Activated CD4-positive, CD25-positive, alpha-beta regulatory T cell treated with anti-CD3 and anti-CD28 coated beads, Interleukin-2, amount 50 U/mL, for 24 hours (primary cell): ENCODE measurements at places on chromosomes 5 and 9.

DNA sequence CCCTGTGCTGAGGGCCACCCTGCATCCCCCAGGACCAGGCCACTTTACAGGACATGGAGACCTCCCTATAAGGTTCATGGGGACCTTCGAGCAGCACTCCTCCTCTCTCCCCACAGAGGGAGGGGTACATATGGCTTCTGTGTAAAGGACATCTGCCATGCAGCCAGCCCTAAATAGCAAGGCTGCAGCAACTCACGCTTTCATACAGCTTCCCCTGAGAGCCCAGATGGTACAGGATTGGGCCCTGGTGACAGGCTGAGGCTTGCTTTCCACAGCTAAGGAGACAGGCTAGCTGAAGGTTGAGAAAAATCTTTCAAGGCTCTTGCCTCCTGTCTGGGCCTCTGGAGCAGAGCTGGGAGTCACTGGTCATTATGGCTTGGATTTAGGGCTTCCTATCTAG, 147.0 kb upstream of the ZNF366 start:
- ATAC-seq: no peak

GRCh38 chr9:89648247-89649000, 43.6 kb downstream of the GADD45G start:
- no peak for ATAC-seq

DNA sequence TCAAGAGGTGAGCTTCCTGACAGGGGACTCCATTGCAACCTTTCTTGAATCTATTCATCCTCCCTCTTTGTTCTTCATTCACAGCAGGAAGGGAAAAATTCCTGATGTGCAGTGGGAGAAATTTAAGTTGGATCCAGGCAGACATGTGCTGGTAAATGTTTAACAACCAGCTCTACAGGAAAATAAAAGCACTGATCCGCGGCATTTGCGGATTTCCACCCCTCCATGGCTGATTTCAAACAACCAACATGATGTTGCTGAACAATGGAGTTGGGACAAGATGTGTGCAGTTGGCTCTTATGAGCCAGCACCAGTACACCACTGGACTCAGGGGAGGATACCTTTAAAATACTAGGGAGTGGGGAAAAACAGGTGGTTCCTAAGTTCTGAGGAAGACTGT, 47.0 kb downstream of the SPRY4 start:
- no peak for ATAC-seq

DNA sequence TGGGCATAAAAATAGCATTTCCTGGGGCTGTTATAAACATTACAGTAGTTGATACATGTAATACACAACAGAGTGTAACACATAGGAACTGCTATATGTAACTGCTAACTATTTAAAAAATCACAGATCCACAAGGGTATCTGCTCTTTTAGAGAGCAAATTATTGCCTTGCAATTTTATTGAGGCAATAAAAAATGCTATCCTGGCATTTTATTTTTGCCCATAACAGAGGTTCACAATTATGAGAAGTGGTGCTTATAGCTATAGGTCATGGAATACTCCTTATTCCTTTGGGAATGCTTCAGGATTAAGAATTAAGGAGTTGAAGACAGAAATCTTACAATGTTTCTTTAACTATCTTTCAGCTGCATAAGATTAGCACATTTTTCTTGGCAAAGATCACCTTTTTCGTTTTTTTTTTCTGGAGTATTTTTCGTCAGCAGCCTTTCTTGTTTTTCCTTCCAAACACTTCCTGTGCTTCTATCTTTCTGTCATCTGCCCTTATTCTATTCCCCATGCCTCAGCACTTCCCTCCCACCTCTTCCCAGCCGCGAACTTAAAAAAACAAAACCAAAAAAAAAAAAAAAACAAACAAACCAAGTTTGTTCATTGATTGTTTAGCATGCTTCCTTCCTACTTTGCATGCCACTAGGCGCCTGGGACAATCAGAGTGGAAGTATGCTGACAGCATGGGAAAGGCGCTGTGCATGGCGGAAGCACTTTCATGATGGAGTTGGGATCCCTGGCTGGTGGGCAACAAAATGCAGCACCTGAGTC, 264.2 kb downstream of the MAST4 start:
- no peak for ATAC-seq

DNA sequence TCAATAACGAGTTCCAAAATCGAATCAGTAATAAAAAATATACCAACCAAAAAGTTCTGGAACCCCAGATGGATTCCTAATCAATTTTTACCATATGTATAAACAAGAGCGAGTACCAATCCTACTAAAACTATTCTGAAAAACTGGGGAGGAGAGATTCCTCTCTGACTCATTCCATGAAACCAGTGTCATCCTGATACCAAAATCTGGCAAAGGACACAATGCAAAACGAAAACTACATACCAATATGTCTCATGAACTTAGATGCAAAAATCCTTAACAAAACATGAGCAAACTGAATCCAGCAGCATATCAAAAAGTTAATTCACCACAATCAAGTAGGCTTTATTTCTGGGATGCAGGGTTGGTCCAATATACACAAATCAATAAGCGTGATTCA, 30.5 kb upstream of the MACIR start:
- ATAC-seq: no peak

DNA sequence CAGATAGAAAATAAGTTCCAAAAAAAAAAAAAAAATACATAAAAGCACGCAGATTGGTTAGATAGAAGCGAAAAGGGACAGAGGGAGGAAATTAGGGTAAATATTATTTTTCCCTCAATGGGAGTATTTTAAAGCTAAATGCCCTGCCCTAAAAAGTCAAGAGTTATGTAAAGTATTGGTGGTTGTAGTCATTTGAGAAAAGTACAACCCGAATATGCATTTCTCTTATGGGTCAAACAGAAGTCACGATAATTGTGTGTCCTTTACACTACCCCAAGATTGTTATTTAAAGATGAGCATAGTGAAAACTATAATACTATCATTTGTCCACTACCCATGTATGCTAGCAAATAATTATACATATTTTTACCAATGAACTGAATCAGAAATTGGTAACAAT, 368.7 kb downstream of the NDUFS4 start:
- ATAC-seq: no peak

GRCh38 chr5:9362600-9362999, 183.3 kb downstream of the SEMA5A start:
- ATAC-seq: no peak

GRCh38 chr5:148697180-148697808, 43.0 kb upstream of the HTR4 start:
- ATAC-seq: no peak

DNA sequence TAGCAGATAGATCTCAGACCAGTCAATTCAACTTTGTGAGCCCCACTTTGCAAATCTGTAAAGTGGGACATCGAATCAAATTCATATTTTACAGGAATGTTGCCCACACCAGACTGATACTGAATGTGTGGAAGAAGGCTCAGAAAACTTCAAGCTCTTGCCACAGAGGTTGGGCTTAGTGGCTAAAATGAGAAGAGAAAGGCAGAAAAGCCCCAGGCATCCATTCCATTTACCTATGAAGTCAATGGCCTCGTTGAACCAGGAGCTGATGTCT, 1.7 kb downstream of the DUSP1 start:
- no peak for ATAC-seq

- ATAC-seq: no peak
Measured at GRCh38 chr5:138903130-138903775, 28.1 kb upstream of the LRRTM2 start.

DNA sequence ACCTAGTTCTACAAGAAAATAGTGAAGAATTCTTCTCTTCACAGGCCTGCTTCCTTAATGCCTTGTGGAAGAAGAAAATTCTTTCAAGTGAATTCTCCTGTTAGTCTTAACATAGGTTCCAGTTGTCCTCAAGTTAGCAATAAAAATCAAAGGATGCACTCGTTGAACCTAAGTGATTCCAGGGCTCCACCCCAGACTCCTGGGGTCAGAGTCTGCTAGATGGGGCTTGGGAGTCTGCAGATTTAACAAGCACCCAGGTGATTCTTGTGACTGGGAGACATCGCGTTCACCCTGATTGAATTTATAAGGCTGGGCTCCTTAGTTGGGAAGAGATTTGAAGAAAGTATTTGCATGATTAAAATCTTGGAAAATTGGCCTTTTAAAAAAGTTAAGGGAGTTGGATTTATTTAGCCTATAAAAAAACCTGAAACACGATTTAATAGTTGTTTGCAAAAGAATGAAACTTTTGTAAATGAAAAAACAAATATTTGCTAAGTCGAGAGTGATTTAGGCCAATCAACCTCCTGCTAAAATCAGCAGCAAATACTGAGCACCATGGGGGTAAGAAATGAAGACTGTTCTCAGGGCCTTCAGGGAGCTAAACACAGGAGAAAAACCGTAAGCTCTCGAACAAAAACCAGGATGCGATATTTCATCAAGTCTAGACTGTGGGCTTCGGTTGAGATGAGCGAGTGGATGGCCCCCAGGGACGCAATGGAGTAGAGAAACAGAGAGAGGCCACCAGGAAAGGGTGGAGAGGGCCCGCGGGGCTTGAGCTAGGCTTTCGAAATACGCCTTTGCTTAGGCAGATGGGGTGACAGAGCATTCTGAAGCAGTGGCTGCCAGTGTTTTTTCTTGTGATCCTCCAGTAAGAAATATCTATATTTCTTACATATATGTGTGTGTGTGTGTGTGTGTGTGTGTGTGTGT, 86.9 kb upstream of the TTC23L start:
- ATAC-seq: no peak

- no peak for ATAC-seq
Measured at GRCh38 chr5:106088462-106088861, 1582.3 kb downstream of the EFNA5 start.

DNA sequence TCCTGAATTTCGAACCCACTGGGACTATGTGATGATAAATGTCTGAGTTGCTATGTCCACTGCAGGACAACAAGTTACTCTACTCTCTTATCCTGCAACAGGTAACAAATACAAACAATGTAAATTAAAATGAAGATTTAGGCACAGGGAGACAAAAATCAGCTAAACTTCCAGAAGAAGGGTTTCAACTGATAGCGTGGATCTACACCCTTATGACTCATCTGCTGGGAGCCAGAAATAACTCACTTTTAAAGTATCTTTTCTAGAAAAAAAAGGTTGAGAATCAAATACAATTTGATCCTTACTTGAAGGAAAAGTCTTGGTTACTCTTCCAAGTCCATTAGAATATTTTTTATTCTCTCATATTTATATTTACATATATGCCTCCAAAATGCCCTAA, 21.4 kb downstream of the PJA2 start:
- ATAC-seq: no peak

GRCh38 chr5:125455041-125455440, 708.6 kb upstream of the ZNF608 start:
- no peak for ATAC-seq

DNA sequence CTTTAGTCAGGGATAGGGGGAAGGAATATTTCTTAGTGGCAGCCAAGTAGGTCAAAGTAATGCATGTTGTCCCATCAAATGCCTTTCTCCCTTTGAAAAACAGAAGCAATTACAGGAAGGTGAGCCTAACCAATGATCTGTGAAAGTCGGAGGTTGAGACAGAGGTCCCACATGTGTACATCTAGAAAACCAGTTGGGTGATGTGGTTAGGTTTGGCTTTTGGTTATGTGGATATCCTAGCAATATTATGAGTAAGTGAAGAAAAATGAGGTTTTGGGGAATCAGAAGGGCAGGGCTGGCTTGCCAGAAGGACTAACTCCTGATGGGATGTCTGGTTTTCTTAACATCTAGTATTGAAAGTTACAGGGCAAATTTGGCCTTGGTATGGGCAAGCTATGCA, 63.4 kb upstream of the PALM2AKAP2 start:
- ATAC-seq: no peak

GRCh38 chr5:63573380-63573779, 388.9 kb downstream of the HTR1A start:
- no peak for ATAC-seq

DNA sequence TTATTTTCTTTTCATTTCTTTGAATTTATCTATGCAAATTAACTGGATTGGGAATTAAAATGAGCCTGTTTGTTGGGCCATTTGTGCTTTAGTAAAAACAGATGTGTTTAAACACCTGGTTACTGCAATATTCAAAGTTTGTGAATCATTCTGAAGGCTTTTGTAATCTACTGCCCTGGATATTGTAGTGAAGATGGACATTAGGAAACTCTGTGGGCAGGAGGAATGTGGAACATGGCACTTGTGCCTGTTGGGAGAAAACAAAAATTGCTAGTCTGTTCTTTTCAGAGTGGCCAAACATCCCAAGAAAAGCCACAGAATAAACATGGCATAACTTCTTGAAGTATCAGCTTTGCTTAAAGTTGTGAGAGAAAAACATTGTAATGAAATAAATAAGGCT, 40.8 kb downstream of the CHSY3 start:
- ATAC-seq: no peak

GRCh38 chr5:10262121-10262774, 12.2 kb downstream of the CCT5 start:
- ATAC-seq: no peak

- ATAC-seq: no peak
Measured at GRCh38 chr9:132548751-132549640, 33.4 kb upstream of the BARHL1 start.

DNA sequence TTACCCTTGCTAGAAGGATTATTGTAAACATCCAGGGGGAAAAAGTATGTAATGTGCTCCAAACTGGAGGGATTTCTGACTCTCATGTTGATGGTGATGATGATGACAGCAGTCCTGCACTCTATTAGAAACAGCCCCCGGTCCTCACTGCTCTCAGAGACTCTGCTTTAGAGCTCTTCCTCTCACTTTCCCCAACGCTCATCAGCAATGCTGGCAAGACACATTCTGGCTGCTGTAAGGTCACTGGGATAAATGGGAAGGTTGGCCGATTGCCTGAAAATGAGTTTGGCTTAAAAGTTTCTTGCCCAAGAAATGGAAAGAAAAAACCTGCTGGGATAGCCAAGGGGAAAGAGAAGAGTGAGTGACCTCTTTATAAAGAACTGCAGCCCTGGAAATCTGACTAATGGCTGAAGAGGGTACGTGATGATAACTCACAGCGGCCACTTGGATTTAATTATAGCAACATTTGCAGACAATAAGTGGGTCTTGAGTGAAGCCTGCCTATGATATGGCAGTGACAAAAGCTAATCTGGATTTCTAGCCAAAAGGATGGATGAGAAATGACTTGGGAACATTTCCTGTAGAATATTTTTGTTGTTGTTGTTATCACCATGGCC, 235.8 kb downstream of the TMEM38B start:
- no peak for ATAC-seq

DNA sequence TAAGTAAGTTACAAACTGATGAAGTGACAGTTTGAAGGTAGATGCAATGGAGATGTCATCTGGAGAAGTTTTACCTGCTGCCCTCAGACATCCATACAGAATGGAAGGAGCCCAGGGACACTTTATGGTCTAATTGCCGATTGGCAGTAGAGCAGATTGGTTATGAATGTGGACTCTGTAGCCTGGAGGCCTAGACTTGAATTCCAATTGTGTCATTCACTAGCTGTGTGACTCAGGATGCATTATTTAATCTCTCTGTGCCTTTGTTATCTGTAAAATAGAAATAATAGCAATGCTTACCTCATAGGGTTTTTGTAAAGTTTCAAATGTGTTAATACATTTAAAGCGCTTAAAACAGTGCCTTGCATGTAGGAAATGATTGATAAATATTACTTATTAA, 5.2 kb upstream of the TCERG1 start:
- no peak for ATAC-seq
